Activated CD4-positive, CD25-positive, alpha-beta regulatory T cell treated with anti-CD3 and anti-CD28 coated beads, Interleukin-2, amount 50 U/mL, for 24 hours (primary cell): ENCODE measurements at places on chromosomes 13 and 19.

DNA sequence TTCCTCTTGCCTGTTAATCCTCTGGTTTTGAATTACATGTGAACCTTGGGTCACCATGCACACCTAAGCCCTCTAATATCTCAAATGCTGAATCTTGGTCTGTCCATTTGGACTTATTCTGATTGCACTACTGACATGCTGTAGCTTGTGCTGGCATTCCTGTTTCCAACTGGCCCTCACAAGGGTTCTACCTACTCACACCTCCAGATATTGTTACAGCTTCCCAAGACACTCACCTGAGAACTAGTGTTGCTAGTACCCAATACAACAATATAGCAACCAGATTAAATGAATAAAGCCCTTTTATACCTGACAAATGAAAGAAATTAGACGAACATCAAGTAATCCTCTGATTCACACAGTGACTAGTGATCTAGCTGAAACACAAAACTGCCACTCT lies 16.6 kb downstream of the TEX30 start:
- no peak for ATAC-seq

GRCh38 chr19:6683971-6684370 lies 14.0 kb upstream of the TNFSF14 start:
- ATAC-seq = peak; percentile 22

GRCh38 chr19:6890401-6890913 lies 3.1 kb downstream of the ADGRE1 start:
- ATAC-seq = peak; percentile 42

DNA sequence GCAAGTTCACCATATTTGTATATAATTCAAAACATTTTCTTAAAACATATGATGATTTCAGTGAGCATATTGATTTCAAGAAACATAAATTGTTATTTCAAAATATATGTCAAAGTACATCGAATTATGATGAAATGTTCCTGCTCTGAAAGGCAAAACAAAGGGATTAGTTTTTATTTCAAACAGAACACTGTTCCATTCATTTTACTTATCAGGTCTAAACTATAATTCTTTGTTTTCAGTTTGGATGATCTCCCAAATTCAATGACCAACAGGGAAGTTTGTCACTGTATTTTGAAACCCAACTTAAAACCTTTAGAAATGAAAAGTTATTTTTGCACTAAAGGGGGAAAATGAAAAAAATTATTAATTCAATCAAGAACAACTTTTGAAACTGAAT lies 610.2 kb downstream of the SLITRK1 start:
- no peak for ATAC-seq

DNA sequence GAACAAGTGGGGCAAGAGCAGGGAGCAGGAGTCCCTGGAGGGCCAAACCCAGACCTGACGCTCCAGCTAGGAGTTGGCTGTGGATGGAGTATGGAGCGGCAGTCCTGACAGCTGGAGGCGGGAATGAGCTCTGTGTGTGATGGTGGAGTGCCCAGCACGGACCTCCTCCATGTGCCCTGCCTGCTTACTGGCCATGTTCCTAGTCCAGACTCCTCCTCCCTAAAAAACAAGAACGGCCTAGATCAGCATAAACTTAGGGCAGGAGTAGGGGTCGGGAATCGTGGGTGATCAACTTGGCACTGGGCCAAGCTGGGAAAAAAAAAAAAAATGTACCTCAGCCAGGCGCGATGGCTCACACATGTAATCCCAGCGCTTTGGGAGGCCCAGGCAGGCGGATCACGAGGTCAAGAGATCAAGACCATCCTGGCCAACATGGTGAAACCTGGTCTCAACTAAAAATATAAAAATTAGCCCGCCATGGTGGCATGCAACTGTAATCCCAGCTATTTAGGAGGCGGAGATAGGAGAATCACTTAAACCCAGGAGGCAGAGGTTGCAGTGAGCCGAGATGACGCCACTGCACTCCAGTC lies 29.5 kb downstream of the LTBP4 start:
- no peak for ATAC-seq

GRCh38 chr13:26943748-26944147 lies 183.2 kb upstream of the GPR12 start:
- ATAC-seq = no peak

- no peak for ATAC-seq
Measured at GRCh38 chr19:9823816-9824215, 3.9 kb upstream of the UBL5 start.

DNA sequence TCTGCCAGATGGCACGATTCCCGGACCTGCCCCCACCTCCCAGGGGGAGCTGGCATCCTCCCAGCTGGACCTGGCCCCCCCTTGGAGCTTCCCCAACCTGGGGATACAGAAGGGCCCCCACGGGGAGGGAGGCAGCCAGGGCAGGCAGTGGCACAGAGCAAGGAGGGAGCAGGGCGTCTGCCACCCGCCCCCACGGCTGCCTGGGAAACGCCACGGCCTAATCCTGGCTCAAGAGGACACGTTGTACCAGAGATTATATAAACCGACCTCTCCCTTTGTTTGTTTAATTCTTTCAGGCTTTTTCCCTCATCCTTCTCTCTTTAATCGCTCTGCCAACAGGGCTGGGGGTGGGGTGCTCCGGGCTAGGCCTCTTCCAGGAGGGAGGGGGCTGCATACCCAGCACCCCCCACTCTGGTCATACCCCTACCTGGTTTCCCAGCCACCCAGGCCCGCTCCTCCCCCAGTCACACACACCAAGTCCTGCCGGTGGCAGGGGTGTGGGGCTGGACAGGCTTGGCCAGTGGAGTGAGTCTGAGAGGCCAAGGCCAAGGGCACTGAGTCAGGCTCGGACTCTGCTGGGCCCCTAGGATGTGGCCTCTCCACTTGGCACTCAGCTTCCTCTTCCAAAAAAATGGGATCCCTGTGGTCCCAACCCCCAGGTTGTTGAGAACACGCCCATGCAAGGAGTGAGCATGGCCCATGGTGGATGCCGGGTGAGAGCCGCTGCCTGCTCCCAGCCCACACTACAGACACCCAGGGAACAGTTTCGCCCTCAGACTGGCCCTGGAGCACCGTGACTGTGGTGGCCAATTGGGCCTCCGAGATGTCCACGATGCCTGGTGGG lies 29.5 kb upstream of the NFIC start:
- no peak for ATAC-seq

GRCh38 chr19:3196064-3196932 lies 10.6 kb downstream of the NCLN start:
- no peak for ATAC-seq

GRCh38 chr19:40632311-40633036 lies 31.3 kb downstream of the LTBP4 start:
- no peak for ATAC-seq

DNA sequence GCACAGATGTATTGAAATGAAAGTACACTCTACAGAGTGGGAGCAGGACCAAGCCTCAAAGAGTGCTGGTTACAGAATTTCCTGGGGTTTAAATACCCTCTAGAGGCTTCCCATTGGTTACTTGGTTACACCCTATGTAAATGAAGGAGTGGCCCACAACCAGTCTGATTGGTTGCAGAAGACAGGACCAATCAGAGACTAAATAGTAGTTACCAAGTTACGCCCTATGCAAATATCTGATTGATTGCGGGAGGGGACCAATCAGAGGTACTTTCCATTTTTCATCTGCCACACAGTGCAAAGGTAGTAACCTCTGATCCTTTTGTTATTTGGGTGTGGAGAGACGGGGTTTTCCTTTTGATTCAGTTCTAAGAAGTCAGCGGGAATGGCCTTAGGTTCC lies 5.5 kb upstream of the ZFP82 start:
- ATAC-seq = no peak

- no peak for ATAC-seq
Measured at GRCh38 chr19:31513841-31514240, 164.6 kb upstream of the TSHZ3 start.

DNA sequence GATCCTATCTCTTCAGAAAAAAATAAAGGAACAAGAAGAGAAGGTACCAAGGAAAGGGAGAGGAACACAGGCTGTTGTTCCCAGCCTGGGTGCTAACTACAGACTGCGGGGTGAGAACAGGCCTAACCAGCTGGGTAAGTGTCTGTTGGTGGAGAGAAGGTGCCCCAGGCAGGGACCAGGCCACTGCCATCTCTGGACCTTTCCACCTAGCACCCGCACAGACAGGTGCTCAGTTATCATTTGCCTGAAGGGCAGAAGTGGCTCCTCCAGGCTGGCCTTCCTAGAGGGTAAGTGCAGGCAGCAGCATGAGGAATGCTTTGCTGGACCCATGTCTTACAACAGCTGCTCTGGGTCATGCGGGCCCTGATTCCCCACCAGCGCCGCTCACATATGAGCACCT lies 10.1 kb downstream of the DNMT1 start:
- ATAC-seq = no peak

DNA sequence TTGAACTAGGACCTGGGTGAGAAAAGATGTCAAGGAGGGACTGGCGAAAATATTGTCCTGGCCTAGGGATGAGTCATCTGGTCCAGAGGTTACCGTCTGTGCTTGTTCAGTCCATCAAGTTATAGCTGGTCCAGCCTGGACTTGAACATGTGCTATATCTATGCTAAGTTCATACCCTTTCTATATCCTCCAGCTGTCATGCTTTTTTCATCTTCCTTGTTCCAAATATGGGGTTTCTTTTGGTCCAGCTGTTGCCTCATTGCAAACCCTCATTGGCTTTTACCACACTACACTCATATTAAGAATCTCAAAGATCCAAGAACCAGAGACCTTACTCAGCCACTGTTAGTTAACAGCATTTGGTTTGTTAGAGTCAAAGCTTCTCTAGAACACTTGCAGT lies 19.1 kb upstream of the KLF12 start:
- ATAC-seq = no peak

- peak; percentile 98 for ATAC-seq
Measured at GRCh38 chr13:29886446-29886845, 36.0 kb upstream of the UBL3 start.

GRCh38 chr19:799076-799881 lies 2.0 kb downstream of the PTBP1 start:
- ATAC-seq = no peak

DNA sequence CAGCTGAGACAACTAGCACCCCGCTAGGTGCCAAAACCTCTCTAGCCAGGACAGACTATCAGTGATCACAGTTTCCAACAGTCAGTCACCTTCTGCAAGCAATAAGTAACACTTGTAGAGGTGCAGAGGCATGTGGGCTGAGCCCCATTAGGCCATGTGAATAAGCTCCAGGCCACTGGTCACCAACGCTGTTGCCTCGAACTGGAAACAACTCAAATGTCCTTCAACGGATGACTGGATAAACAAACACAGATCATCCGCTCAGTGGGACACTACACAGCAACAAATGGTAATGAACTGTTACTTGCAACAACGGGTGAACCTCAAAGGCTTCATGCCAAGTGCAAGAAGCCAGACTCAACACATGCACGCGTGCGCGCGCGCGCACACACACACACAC lies 27.5 kb upstream of the TMEM160 start:
- ATAC-seq = no peak

DNA sequence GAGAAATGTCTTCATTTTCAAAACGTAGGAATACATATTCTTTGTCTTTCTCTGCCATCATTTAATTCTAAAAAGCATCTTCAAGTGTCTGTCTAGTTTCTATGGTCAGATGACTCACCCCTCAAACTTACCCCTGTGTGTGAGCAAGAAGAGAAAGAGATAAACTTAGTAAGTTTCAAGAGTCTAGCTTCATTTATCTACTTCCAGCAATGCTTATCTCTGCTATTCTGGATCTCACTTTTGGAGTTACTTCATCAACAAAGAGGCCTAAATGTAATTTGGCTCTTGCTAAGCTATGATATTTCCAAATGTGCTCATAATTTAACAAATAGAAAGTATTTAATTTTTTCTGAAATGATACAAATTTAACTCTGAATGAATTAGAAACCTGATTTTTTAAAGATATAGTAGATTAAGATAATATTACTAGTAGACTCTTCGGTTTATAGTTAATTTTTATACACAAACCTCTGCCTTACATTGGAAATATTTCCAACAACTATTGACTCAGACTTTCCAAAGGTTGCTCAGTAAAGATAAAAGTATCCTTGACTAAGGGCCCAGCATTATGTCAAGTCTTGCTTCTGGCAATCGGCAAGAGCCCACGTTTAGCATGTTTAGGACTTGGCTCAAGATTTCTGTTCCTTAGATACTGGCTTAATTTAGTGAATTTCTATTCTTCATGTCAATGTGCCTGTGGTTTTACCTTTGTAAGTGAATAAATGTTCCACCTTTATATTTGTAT lies 1511.0 kb upstream of the SLC10A2 start:
- ATAC-seq = no peak

GRCh38 chr13:22837980-22838647 lies 342.7 kb upstream of the SGCG start:
- ATAC-seq = no peak

DNA sequence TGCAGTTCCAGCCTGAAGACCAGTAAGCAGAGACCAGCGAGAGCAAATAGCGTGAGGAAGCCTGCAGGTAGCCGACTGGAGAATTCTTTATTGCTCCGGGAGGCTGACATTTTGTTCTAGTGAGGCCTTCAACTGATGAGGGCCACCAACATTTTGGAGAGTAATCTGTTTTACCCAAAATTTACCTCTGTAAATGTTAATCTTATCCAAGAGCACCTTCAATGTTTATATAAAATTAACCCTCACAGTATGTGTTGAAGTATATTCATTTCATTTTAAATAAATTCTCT lies 546.4 kb upstream of the SLITRK5 start:
- ATAC-seq = no peak

GRCh38 chr13:56886398-56886797 lies 254.3 kb upstream of the PRR20A start:
- ATAC-seq = no peak

DNA sequence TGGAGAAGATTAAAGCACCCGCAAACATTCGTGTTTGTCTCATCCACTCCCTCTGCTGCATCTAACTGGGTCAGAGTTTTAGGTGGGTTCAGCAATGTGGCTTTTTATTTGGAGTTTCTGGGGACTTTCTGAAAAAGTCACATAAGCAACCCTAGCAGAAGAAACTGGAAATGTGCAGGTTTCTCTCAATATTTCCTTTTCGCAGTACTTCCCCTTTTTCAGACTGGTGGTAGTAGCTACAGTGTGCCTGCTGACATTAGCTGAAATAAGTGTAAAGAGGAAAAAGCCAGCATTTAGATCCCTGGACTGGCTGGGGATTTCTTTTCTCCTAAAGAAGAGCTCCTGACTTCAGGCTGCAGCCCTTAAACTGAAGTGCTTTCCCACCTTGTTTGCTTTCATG lies 15.9 kb upstream of the OLFM4 start:
- no peak for ATAC-seq

GRCh38 chr19:28289295-28290063 lies 923.5 kb downstream of the UQCRFS1 start:
- no peak for ATAC-seq

DNA sequence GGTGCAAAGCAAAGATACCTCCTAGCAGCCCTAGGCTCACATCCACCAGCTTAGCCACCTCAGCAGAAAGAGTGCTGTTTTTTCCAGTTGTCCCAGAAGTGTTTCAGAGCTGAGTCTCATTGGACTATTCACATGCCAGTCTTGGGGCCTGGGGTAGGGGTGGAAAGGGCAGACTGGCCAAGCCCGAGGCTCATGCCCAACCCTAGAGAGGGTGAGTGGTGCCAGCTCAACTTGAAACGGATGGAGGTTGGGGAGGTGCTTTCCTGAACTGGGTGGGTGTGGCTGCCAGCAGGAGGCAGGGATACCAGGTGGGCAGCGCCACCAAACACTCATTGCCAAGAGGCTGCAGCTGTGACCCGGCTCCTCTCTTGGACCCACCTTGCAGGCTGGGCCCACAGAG lies 116.9 kb downstream of the DPF1 start:
- no peak for ATAC-seq

GRCh38 chr19:11964858-11965645 lies at the start of gene ZNF763:
Gene ZNF763, plus strand, starts transcription at chr19:11965040. Its CDS starts 169 bp downstream, at chr19:11965209.
- ATAC-seq = peak; percentile 96

GRCh38 chr13:36696410-36697010 lies 22.7 kb downstream of the SERTM1 start:
- ATAC-seq = no peak

- ATAC-seq = no peak
Measured at GRCh38 chr19:6350688-6351087, 10.6 kb upstream of the CLPP start.
